CD4-positive, alpha-beta T cell treated with Interleukin-6 for 4 hours (primary cell): ENCODE measurements at places on chromosomes 16 and 17.

- DNase-seq = no peak
These were observed 34.8 kb upstream of the ACSF3 start for GRCh38 chr16:89058812-89059211.

GRCh38 chr17:35081638-35082037 is 18.1 kb upstream of the RFFL start:
- no peak for DNase-seq

- DNase-seq = no peak
These were observed 1.0 kb downstream of the FLYWCH2 start for GRCh38 chr16:2884041-2884451.

DNA sequence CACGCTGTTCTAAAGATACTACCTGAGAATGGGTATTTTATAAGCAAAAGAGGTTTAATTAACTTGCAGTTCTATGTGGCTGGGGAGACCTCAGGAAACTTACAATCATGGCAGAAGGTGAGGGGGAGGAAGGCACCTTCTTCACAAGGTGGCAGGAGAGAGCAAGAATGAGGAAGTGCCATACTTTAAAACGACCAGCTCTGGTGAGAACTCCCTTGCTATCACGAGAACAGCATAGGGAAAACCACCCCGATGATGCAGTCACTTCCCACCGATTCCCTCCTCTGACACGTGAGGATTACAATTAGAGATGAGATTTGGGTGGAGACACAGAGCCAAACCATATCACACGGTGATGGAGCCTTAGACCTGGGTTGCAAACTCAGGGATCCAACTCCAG is 317.5 kb upstream of the EEF2KMT start:
- no peak for DNase-seq

GRCh38 chr17:48555258-48556228 is 10.6 kb upstream of the HOXB2 start:
- DNase-seq = peak; percentile 29

DNA sequence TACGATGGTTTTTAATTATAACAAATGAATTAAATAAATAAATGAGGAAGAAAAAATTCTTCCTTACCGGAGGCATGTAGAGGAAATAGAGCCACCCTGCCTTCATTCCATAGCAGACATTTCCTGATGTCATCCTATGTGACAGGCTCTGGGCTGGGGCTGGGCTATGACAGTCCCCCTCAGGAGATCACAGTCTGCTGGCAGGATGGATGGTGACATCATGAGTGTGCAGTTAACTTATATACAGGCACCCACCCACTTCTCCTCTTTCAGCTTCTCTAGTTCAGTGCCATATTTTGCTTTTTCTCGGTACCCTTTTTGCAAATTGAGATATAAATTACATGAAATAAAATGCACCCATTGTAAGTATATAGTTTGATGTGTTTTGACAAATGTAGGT is 6.4 kb upstream of the CMTM3 start:
- DNase-seq = no peak

DNA sequence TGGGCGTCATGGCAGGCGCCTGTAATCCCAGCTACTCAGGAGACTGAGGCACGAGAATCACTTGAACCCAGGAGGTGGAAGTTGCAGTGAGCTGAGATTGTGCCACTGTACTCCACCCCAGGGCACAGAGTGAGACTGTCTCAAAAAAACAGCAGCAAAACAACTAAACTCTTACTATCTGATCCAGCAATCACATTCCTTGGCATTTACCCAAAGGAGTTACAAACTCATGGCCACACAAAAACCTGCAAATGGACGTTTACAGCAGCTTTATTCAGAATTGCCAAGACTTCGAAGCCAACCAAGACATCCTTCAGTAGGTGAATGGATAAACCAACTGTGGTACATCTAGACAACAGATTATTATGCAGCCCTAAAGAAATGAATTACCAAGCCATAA is 4.0 kb downstream of the SIAH1 start:
- DNase-seq = no peak

DNA sequence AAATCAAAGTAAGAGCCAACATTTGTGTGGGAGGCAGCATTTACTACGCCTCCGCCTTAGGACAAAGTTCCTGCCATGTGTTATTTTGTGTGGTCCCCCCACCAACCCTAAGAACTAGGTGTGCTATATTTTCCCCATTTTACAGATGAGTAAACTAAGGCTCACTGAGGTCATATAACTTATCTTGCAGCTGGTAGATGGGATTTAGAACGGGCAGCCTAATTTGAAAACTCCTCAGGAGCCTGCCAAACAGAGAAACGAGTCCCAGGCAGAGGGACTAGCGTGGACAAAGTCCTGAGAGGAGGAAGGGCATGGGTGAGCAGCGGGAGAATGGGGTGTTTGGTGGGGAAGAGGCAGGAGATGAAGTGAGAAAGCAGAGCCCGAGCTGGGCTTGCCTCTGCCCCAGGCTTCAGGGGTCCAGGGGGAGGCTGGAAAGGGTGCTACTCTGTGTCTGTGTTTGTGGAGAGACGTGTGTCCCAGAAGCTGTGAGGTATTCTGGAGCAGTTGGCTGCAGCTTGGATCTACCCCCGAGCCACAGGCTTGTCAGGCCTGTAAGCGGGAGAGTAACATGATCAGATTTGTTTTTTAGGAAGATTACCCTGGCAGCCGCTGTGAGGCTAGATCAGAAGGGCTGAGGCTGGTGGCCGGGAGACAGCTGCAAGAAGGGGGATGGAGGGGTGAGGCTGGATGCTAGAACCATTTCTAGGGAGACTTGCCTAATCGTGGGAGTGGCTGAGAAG is 5.0 kb downstream of the MLLT6 start:
- no peak for DNase-seq

DNA sequence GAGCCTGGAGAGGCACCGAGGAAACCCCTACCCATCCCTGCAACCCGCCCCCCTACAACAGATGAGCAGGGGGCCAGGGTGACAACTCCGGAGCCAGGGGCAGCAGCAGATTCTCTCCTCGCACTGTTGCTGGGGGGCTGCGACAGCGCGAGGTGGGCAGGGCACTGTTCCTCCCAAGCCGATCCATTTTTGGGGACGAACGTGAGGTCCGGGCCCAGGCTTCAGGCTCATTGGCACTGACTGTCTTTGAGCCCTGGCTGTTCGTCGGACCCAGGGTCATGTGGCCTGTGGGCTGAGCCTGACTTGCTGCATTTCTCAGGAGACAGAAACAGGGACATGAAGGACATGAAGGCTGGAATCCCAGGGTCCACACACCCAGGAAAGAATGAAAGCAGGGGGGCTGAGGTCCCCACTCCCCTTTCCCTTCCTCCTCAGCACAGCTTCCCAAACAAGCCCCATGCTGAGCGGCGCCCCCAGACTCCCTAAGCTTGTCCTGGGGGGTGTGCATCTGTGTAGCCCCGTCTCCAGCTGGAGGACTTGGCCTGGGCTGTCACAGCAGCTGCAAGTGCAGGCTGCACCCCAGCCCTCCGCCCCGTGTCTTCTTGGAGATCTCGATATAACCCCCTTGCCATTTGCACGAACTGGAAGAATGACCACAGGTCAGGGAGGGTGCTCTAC is 18.7 kb downstream of the CEP295NL start:
- no peak for DNase-seq

GRCh38 chr16:3482659-3483241 is 12.5 kb downstream of the C16orf90 start:
- DNase-seq = no peak

DNA sequence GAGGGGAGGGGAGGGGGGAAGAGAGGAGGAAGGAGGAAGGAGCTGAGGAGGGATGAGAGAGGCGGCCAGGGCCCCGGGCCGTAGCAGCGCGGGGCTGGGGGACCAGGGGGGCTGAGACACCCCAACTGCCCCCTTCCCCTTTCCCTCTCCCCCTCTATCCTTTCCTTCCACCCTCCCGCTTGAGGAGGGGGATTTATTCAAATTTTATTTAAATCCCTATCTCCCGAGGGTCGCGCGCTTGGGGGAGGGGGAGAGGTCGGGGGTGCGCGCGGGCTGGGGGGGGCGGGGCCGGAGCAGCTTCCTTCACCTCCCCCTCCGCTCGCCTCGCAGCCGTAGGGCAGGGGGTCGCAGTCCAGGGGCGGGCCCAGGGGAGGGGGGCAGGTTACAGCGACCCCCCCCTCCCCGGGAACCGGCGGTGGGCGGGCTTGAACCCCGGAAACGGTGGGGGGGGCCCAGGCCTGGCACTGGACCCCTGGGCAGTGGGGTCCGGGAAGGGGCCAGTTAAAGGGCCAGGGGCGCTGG is at the start of gene FBXL19:
Gene FBXL19, plus strand, starts transcription at position 19 of the 522 bp plus-strand sequence. CDS start 2,183 bp downstream, outside the sequence.
- no peak for DNase-seq

DNA sequence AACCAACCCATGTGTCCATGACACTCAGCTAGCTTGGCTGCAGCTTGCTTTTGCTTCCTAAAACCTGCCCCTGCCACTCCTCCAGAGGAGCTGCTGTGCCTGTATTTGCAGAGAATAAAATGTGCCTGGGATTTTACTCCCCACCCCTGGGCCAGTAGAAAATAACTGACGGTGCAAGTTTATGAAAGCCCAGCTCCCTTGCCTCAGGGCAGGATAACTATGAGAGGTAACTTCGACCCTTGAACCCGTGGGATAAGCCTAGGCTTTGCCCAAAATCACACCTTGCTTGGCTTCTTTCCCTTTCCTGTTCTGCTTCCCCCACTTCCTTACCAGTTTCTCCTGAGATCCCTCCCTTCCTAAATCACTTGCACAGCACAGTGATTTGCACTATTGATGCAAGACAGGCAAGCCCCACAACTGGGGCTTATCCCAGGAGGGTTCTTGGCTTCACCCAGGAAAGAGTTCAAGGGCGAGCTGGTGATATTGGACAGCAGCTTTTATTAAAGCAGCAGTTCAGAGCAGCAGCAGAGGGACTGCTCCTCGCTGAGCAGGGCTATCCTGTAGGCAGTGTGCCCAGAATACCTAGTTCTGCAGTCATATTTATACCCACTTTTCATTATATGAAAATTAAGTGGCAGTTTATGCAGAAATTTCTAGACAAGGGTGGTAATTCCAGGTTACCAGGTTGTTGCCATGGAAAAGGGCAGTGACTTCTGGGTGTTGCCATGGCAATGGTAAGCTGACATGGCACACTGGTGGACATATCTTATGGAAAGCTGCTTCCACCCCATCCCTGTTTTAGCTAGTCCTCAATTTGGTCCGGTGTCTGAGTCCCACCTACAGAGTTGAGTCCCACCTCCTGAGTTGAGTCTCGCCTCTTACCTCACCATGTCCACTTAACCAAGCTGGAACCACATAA is 6.3 kb upstream of the ERCC4 start:
- no peak for DNase-seq

DNA sequence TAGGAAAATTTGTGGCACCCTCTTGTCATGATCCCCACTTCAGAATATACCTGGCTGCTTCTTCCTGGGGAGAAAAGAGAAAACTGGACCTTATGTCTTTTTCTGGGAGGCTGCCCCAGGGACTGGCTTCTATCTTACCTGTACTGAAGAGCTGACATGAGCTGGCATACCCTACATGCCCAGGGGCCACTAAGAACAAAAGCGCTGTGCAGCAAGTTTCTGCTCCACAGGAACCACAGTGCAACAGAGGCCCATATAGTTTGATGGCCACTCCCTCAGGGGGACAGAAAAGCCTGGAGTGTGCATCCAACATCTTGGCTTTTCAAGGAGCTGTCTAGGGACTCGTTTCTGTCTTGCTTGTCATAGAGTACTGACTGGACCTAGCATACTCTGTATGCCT is 96.8 kb upstream of the NACA2 start:
- no peak for DNase-seq

- no peak for DNase-seq
These were observed 18.1 kb upstream of the ABCA9 start for GRCh38 chr17:69078864-69079263.

DNA sequence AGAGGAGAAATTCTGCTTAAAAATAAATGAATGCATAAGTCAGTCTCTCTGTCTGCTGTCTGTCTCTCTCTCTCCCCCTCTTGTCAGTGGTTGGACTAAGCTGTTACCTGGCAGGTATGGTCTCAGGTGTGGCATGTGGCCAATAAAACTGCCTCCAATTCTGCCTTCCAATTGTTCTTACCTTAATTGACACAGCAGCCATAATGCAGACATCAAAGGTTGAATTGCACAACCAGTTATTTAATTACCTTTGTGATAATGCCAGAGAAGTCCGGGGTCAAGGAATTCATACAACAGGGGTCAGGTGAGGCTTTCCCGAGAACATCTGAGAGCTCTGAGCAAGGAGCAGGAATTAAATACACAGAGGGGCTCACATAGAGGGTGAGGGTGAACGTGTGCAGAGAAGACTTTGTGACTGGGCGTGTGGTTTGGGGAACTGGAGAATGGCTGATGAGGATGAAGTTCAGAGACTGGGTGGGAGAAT is 78.8 kb upstream of the CDYL2 start:
- no peak for DNase-seq

- no peak for DNase-seq
These were observed 304.2 kb upstream of the TNRC6C start for GRCh38 chr17:77654296-77654695.

DNA sequence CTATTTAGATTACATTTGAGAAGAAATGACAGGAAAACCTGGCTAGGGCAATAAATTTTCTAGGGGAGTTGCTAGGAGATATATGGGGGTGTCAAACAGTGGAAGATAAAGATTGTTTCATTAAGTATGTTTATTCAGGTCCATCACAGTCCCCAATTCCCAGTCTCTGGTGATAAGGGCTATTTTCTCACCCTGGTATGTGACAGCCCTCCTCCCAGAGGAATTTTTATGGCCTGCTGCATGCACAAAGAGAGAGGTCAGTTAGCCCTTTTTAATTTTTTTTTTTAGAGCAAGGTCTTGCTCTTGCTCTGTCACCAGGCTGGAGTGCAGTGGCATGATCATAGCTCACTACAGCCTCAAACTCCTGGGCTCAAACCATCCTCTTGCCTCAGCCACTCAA is 53.6 kb upstream of the ATF7IP2 start:
- DNase-seq = no peak

DNA sequence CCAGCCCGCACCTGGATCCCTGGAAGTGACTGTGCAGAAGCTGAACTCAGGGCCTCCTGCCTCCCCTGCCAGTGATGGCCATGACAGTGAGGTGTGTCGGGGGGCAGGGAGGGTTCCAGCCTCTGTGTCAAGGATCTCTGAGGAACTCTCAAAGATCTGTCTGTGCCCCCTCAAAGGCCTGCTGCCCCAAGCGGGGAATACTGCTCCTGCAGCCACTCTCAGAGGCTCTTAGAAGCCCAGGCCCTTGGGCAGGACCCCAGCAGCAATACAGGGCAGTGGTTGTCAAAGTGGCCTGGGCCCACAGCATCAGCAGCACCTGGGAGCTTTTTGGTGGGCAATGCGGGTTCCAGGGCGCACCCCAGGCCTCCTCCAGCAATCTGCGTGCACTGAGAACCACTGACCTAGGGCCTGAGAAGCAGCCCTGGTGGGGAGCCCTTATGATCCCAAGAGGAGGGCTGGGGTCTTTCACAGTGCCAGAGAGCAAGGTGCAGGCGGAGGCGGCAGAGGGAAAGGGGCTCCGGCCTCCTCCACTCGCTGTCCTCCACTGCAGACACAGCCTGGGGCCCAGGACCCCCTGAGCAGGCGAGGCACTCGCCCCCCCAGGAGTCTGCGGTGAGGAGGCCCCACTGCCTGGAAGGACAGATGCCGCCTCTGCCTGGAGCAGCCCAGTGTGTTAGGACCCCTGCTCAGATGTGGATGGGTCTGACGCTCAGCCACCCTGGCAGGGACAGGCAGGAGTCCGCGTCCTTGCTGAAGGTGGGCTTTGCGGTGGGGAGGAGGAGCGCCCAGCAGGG is 42.1 kb downstream of the ENGASE start:
- DNase-seq = no peak

- no peak for DNase-seq
These were observed 53.3 kb upstream of the BCAR1 start for GRCh38 chr16:75304521-75305363.
